Panc1 (cell line): ENCODE measurements at places on chromosomes 7 and 10.

DNA sequence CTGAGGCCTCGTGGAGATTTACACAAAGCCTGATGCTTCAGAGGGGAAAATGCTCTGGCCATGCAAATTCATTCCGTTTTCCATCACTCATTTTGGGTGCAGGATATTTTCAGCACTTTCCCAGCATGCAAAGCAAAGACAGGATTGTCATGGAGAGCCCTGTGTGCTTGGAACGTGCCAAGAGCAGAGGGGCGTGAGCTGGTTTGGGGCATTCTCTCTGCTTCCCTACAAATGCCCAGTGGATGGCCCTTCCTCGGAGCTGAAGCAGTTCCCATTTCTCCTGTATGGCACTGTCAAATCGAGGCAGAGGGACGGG lies 164.1 kb downstream of the PRKAG2 start:
- DNase-seq: no peak

DNA sequence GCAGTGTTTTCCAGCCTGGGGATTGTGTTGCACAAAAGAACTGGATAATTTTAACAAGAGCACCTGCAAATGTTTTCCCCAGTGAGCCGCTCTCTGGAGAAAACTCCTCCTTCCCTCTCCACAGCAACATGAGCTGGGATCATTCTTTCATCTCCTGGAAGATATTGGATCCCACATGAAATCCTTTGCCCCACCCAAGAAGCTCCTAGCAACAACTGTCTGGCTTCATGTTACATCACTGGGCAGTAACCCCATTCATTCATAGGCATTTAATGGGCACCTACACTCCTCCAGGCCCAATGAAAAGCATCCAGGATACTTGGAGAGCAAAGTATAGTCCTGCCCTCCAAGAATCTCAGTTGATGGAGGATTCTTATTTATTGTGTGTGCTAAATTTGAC lies 27.2 kb downstream of the LSM5 start:
- DNase-seq: no peak

- DNase-seq: no peak
Observed at GRCh38 chr7:27661811-27662489, 733 bp downstream of the HIBADH start.

DNA sequence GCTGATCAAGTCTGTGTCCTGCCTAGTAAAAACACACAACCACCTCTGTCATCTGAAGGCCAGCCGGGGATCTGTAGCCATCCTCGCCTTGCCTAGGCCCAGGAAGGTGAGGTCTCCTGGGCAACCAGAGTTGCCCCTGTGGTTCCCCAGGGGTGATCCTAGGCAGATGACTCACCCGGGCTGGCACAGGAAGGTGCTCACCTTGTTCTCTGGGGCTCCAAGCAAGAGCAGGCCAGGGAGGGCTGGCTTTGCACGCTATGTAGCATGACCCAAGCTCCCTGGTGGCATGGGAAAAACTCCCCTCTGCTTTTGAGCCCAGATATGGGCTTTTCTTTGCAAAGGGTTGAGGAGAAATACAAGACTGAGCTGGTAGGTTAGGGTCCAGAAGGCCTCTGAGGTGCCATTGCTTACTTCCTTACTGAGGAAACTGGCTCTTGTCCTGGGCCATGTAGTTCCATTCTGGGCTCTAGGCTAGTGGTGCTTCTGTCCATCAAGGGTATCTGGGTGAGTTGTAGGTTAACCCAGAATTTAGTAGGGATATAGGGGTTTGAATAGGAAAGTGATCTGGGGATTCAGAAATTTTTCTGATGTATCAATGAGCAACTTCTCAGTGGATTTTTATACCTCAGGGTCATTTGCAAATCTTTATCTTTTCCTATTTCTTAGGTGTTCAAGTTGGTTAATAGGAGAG lies 112.0 kb downstream of the NT5C2 start:
- no peak for DNase-seq

DNA sequence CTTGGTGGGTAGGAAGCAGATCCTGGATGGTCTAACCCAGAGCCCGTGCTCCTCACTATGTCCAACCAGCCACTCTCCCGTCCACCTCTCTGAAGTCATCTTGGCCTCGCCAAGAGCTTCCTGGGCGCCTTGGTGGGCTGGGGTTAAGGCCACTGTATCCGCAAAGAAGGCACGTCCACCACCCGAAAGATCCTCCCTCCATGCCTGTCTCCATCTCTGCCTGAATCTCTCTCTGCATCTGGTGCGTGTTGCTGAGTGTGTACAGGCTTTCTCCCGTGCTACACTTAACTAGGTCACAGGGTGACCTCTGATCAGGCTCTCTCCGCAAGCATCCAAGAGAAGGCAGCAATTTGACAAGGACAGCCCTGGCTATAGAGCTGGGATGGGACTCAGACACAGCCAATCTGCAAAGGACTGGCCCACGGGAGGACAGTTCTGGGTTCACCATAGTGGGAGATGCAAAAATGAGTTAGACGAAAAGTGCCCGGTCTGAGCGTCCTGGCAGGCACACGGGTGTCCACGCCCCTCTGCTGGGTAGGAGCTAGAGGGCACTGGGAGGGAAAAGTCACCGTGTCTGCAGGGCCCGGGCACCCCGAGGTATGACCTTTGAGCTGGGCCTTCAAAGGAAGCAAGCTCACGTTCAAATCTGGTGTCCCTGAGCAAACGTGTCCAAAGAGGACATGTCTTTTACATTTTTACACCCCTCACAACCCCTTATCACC lies 9.4 kb upstream of the RFC2 start:
- DNase-seq: no peak

DNA sequence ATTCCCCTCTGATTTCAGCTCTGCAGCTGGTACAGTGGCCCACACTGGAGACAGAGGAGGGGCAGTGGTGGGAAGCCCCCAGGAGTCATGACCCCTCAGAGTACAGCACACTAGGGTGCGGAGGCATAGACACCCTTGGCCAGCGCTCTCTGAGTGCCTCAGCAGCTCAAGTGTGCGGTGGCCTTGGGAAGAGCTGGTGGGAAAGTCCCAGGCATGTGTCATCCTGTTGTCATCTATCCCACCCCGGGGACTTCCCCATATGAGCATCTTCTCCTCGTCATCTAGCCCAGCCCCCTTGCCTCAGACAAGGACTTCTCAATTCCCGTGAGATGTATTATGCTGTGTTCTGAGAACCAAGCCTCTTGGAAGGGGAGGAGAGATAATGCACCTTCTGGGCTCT lies 15.6 kb upstream of the PPIF start:
- no peak for DNase-seq

- no peak for DNase-seq
Observed at GRCh38 chr7:13508586-13508985, 480.9 kb downstream of the ETV1 start.
